ENCODE measurements at places on chromosomes 6 and 20. TPM values are rescaled to one million over a fixed set of nuclear protein-coding genes. Genes with fewer than 3 reads are reported as not detected.

The PGBD1 gene
- total RNA-seq, result 1.0 TPM

The PAX1 gene
- total RNA-seq, result not detected

The MCHR2 gene
- total RNA-seq, result not detected

The KIF13A gene
- 16.7 TPM for total RNA-seq

The KCNB1 gene
- total RNA-seq, result 6.5 TPM

The MMP24 gene
- 0.43 TPM for total RNA-seq

DNA sequence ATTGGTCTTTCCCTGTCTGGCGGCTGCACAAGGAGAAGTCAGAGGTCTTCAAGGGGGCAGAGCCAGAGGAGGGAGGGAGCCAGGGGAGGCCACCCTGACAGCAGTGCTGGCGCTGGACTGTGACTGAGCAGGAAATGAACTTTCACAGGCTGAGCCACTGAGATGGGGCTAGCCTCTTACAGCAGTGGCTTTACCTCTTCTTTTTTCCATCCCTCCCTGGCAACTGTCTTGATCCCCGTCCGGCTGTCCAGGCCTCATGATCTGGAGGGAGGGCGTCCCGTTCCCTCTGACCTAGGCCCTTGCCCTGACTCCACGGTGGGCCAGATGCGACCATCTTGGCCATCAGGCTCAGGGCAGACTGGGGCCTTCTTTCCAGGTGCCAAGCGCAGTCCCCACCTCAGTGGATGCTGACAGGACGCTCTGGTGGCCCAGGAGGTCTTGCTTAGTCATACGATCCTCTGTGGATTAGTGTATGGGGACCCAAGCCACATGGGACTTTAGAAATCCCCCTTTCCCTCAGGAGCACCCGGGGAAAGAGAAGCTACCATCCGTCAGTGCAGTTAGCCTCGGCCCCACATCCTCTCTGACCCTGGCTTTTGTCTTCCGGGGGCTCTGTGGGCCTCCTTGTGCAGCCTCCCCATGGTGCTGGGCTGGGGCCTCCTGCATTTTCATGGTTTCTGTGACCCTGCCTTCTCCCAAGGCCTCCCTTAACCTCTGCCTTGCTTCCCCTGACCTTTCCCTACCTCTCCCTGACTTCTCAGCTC lies 57.4 kb upstream of the CCDC167 start:
- no peak for DNase-seq

GRCh38 chr6:44561832-44562665 lies 174.5 kb downstream of the CDC5L start:
- no peak for DNase-seq

DNA sequence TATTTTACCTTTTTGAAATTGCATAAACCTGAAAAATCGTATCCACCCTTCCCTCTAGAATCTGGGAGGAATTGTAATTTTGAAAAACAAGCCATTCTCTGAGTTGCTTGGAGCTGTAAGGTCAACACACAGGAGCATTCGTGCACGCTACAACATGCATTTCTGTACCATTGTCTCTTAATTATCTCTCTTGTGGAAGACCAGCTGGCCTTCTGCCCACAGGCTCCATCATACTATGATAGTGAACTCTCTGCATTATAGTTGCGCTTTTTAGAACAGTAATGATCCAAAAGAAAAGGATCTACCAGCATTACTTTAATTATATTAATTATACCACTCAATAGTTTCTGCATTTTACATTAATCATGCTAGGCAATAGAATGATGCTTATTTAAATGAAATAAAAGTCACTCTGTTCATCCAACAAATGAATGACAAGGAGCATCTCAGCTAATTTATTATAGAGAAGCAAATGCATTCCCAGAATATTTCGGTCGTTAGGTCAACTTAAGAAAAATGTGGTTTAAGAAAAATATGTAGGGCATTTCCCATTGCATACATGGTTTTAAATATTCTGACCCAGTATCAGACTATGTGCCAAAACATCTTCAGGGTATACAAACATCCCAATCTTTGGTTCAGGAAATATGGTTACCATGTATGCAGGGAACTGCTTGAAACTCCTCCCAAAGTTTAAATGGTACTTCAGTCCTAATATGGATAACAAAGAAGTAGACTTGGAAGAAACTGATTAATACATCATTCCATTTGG lies 263.5 kb downstream of the TFAP2A start:
- no peak for DNase-seq

DNA sequence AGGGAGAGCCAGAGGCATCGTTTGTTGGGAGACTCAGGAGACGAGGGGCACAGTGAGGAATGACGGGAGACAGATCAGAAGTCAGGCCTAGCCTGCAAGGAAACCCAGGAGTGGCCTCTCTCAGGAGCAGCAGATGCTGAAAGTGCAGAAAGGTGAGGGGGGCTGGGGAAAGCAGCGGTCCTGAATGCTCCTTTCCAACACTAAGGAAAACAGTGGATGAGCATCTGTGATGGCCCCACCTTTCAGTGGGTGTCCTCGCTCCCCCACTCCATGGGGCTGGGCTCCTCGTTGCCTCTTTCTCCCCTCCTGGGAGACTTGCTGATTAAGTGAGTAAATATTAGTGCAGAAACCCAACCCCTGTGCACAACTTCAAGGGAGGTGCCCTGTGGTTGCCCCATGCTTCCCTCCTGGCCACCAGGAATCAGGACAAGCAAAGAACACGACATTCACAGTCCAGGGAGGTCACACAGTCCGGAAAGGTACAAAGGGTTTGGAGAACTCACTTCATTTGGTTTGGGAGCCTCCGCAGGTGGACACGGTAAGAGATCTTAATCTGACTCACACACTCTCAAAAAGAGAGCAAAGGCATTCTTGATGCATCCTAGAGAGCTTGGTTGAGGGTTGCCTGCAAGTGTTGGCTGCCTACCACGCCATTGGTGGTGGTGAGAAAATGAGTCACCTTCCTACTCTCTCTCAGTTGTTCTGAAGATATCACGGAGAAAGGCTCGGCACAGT lies 9.7 kb upstream of the BPIFB1 start:
- no peak for DNase-seq

- no peak for DNase-seq
Observed at GRCh38 chr6:107668743-107669474, 155.2 kb downstream of the SCML4 start.
